ENCODE measurements at places on chromosomes 16 and 17. TPM values are rescaled to one million over a fixed set of nuclear protein-coding genes. Genes with fewer than 3 reads are reported as not detected.

Gene TUBB3
- 137 TPM for total RNA-seq

GRCh38 chr17:82582709-82583108, 63.2 kb downstream of the FOXK2 start:
- DNase-seq, result no peak

- peak; percentile 95 for DNase-seq
Measured at GRCh38 chr17:79960788-79961522, 74.7 kb downstream of the TBC1D16 start.

DNA sequence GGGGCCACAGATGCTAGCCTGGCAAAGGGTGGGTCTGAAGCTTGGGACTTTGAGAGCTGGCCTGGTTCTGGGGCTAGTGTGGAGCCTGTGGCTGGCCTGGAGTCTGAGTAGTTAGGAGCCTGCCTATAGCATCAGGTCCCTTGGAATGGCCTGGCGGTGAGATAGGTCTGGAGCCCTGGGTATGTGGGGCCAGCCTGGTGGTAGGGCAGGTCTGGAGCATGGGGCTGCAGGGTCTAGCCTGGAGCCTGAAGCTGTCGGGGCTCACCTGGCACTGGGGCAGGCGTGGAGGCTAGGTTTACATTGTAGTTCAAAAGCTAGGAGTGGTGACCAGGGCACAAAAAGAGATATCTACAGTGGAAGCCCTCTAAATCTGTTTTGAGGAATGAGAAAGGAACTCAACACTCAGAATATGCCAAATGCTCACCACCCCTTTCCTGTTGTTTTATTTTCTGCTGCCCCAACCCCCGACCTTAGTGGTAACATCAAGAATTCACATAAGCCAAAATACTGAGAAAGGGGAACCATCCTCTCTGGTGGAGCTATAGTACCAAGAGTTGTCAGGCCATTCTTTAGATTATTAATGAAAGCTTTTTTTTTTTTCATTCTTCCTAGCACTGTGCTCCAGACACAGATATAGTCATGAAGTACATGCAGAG, 100.3 kb downstream of the TANC2 start:
- DNase-seq, result no peak

- DNase-seq, result no peak
Measured at GRCh38 chr16:73869126-73869525, 427.5 kb upstream of the PSMD7 start.

GRCh38 chr16:55915096-55915827, 40.1 kb upstream of the CES5A start:
- DNase-seq, result no peak

- no peak for DNase-seq
Measured at GRCh38 chr17:57522042-57523005, 222.8 kb downstream of the CCDC182 start.

DNA sequence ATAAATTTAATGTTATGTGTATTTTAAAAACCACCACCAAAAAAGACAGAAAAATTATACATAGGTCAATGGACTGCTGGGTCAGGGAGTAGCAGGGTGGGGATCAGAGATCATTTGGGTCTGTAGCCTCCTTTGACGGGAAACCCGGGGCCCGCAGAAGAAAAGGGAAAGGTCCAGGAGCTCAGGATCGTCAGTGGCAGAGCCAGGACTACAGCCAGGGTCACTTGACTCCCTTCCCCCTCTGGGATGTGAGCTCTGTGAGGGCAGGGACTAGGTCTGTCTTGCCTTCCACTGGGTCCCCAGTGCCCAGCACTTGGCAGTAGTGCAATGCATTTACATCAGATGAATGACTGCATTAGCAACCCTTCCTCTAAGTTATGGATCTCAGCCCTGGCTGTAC, 62.1 kb downstream of the TOM1L2 start:
- no peak for DNase-seq

DNA sequence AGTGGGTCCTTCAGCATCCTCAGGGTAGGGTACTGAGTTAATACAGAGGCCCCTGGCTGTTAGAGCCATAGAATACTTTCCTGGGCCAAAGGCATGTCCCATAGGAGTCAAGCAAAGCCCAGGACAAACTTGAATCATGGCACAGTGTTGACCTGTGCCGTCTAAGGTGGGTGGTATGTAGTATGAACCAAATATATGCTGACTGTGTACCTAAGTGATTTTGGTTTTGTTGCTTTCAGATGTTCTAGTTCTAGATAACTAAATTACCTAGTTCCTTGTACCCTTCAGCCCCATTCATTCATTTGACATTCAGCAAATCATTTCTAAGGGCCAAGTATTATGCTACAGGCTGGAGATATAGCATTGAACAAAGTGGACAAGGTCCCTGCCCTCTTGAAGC, 61.3 kb upstream of the GPRC5B start:
- no peak for DNase-seq

GRCh38 chr17:78822552-78822951, 18.1 kb downstream of the USP36 start:
- DNase-seq, result no peak

DNA sequence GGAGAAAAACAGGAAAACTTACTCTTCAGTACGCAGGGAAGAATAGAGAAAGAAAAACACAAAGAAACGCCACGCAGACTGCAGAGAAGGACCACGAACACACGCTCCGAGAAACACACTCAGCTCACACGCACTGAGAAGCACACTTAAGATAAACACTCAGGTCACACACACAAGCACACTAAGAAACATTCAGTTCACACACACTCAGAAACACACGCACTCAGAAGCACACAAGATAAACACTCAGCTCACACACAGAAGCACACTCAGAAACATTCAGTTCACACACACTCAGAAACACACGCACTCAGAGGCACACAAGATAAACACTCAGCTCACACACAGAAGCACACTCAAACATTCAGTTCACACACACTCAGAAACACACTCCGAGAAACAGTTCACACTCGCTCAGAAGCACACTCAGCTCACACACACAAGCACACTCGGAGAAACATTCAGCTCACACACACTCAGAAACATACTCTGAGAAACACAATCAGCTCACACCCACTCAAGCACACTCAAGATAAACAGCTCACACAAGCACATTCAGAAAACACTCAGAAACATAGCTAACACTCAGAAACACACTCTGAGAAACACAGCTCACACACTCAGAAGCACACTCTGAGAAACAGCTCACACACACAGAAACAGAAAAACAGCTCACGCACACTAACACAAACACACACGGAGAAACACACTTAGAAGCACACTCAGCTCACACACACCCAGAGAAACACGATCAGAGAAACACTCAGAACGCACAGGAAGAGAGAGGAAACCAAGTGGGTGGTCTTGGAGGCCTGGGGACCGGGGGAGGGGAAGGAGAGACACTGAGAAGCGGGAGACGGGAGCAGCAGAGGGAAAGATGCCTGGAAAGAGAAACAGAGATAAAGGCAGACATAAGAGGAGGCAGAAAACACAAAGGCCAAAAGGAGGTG, 908 bp downstream of the TMEM98 start:
- no peak for DNase-seq

DNA sequence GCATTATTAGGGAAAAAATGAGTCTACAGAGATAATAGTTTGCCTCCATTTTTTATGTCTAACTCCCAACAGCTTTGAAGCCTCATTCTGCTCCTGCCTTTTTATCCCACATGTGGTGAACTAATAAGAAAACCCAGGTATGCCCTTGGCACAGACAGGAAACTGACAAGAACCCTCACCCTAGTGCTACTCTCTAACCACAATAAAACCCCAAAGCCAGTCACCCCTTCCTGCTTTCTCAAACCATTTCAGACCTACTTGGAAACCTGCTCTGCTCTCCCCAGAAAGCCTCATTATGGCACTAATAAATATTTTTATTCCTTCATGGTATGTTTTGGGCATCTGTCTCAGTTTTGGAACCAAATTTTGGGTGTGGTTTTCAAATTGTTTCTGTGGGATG, 3.9 kb upstream of the MARVELD3 start:
- DNase-seq, result no peak

DNA sequence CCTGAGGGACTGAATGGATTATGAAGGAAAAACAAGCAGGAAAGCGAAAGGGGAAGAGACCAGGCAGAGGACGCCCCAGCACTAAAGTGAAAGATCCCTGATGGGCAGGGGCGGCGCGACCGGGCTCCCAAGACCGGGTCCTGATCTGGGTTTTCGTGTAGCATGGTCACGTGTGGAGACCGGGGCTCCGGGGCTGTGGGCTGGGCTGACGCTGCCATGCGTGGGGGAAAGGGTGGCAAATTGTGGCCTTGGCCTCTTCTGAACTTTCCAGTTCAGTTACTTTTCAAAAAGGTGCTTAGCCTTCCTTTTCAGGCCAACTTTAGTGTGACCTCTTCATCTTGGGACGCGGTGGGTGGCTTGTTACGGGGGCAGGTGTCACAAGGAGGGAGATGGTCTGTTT, 57.5 kb downstream of the METRNL start:
- no peak for DNase-seq

- no peak for DNase-seq
Measured at GRCh38 chr17:74027444-74027843, 176.0 kb upstream of the RPL38 start.
